Activated T-helper 1 cell treated with anti-CD3 and anti-CD28 coated beads, Interleukin-2, amount 50 U/mL, for 16 hours (primary cell): ENCODE measurements at places on chromosomes 2 and 18.

- DNase-seq, result no peak
These were observed 1.3 kb downstream of the DCDC2C start for GRCh38 chr2:3704692-3705091.

DNA sequence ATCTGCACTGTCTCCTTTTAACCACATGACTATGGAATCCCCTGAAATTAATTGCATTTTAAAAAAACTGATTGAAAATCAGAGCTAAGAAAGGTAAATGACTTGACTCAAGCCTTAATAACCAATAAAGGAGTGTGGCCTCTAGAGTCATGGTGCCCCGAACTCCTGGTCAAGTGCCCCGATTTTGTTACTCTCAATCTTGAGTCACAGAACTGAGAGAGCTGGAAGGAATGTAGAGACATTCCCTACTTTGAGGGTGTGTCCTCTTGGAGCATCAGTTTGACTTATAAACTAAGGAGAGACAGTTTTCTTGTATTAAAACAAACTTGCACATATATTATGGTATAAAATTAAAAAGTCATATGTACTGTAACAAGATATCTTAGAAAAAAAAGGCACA is 2.4 kb downstream of the WDR43 start:
- no peak for DNase-seq

- DNase-seq, result no peak
These were observed 7.7 kb upstream of the NFATC1 start for GRCh38 chr18:79388043-79388442.

DNA sequence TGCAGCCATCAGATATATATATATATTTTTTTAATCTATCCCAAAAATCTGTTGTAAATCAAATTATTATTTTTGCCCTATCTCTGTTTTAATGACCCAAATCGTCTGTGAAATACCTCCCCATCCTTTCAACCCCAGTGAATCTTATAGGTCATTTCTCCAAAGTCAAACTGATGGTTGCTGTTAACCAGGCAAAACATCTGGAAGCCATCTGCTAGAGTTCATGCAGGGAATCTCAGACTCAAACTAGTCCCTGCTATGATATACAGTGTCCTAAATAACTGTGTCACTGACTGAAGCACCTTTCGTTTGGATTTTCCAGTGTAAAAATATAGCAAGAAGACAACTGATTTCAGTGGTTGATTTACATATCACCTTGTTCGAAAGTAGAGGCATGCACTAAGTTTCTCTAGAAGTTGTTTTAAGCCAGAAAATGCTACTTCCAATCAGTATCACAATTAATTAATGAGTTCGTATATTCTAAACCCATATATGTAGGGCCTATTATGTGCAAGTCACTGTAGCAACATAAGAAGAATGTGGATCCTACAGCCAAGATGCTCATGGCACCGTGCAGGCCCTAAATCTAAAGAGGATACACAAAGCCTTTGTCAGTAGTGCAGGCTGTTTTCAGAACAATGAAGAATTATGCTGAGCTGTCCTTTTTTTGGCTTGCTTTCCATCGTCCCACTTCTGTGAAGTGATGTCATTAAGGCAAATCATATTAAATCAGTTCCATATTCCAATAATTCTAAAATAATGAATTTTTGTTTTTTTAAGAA is 566.0 kb downstream of the STK39 start:
- no peak for DNase-seq

GRCh38 chr18:52657043-52657805 is 317.2 kb downstream of the DCC start:
- DNase-seq, result no peak

DNA sequence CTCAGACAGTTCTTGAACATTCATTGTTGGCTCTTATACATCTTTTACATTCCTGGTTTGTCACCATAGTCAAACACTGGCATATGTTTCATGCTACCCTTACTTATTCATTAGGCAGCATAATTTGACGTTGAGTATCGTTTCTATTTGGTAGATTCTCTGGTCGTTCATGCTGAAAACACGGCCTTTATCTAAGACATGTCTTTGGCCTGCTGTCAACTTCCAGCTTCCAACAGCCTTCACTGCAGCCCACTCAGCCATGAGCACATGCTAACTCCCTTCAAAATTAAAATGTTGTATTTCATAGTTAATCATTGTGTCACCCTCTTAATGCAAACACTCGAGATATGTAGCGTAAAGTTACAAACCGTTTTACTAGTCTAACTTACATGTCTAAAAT is 493.0 kb upstream of the NRP2 start:
- no peak for DNase-seq

DNA sequence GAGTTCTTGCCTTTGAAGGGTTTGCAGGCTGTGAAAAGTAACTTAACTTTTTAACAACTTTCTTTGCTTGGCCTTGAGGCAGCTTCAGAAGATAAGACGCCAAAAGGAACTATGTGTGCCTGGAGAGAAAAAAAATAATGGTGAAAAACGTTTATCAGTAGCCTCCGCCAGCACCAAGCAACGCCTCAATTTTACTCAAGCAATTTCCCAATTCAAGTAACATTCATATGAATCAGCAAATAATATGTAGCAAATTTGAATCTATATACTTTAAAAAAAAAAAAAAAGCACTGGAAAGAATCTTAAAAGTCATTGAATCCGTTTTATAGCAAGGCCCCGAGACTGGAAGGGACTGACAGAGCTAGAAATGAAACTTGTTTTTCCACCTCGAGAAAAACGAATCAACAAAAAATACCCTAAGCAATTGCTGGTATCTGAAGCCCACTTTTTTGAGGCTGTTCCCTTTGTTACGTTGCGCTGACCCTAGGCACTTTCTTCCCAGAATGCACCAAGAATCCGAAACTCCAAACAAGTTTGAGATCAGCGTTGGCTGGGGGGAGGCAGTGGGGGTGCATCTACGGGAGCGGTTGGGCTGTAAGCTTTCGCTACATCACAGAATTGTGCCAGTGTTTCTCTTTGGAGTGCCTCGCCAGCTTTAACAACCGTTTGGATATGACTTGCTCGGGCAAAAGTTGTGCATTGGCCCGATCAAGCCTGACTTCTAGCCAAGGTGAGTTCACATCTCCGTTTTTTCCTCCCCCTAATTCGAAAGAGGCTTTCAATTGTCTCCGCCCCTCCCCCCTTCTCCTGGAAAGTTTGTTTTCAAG is 2.7 kb upstream of the TGIF1 start:
- DNase-seq, result no peak

- DNase-seq, result no peak
These were observed 2.1 kb upstream of the SNED1 start for GRCh38 chr2:240996161-240996833.

GRCh38 chr2:53217250-53217649 is 550.4 kb upstream of the CHAC2 start:
- DNase-seq, result no peak

DNA sequence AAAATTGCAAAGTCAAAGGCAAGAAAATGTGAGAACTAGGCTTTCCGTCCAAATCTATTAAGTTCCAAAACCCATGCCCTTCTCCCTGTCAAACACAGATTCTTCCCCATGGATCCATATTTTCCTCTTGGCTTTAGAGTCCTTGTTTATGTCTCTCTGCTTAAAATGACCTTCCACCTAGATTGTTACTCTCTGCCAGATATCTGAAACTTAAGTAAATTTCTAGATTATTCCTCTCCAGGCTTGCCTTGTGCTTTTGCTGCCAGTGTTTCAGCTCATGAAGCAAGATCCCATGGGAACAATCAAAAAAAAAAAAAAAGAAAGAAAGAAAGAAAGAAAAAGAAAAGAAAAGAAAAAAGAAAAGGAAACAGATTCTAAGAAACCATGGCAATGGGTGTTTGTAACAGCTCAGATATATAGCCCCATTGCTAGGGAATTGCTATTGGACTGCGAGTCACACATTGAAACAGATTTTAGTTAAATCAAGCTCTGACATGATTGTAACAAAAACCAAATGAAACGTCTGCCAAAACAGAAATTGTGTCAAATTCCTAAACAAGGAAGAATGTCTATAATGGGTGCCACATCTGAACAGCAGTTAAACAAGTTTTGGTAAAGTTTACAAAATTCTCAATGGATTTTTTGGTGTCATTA is 660.7 kb upstream of the CNTNAP5 start:
- DNase-seq, result no peak

DNA sequence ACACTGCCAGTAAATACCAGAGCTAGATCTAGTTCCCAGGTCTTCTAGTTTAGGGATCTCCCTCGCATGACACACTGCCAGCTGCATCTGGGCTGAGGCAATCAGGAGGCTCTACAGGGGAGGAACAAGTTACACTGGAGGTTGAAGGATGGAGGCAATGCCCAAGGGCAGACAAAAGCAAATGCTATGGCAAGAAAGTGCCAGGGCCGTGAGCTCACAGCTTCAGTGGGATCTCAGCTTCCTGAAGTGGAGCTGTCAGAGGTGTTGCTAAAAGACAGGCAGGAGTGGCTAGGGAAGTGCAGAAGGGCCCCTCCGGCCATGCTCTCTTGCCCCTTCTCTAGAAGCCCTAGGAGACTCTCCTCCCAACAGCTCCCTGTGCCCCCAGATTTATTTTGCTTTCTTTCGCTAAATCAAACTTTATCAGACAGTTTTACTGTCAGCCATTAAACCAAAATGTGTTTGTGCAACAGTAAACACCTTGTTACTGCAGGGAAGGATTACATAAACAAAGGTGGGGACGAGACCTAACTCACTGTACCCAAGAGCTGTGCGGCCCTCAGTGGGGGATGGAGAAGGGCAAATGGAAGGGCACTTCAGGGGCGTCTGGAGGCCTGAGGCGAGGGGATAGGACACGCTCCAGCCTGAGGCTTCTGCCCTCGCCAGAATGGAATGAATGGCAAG is 39.4 kb upstream of the PKDCC start:
- DNase-seq, result no peak

GRCh38 chr2:32663864-32664263 is 36.0 kb downstream of the TTC27 start:
- DNase-seq, result no peak

GRCh38 chr18:30487962-30488361 is 554.6 kb downstream of the DSC3 start:
- no peak for DNase-seq

DNA sequence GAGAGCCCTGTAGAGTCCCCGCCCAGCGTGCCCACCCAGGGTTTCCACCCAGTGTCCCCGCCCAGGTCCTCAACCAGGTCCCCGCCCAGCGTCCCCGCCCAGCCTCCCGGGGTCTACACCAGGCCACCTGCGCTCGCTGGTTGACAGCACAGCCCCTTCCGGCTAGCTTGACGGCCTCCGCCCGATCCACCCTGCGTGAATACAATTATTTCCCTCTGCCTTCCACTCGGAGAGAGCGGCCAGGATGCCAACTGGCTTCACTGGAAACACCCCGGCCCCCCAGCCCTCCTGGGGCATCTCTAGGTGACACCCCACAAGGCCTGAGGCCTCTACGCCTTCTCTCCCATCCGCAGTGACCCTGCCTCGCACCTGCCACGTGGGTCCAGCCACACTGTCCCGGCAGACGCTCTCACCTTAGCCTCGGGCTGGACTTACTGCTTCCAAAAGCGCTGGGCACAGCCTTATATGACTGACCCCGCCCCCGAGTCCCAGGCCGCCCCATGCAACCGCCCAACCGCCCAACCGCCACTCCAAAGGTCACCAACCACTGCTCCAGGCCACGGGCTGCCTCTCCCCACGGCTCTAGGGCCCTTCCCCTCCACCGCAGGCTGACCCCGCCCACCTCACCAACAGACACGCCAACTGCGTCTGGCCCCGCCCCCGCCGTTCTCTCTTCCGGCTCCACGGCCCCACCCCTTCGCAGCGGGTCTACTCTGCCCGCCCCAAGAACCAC is 188.1 kb downstream of the LAMA1 start:
- no peak for DNase-seq

DNA sequence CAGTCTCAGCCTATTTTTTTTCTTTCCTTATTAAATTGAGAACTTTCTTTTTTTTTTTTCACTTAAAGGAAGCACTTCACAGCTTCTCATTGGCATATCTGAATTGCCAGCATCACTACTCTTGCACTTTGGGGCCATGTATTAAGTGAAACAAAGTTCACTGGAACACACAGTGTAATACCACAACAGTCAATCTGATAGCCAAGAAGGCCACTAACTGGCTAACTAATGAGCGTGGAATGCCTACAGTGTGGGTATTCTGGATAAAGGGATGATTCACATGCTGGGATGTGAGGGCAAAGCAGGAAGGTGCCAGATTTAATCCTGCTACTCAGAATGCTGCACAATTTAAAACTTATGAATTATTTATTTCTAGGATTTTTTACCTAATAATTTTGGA is 11.7 kb upstream of the C18orf63 start:
- no peak for DNase-seq

- no peak for DNase-seq
These were observed 230.2 kb downstream of the CELF4 start for GRCh38 chr18:37335409-37335736.

- DNase-seq, result no peak
These were observed 256.6 kb downstream of the VAPA start for GRCh38 chr18:10170375-10170774.

- DNase-seq, result no peak
These were observed 35.0 kb downstream of the MRPL33 start for GRCh38 chr2:27806311-27807059.

- no peak for DNase-seq
These were observed 26.7 kb downstream of the CYP27C1 start for GRCh38 chr2:127193164-127193966.

GRCh38 chr2:238134393-238134785 is 4.1 kb upstream of the KLHL30 start:
- no peak for DNase-seq

GRCh38 chr2:23069923-23070322 is 315.1 kb upstream of the KLHL29 start:
- no peak for DNase-seq

DNA sequence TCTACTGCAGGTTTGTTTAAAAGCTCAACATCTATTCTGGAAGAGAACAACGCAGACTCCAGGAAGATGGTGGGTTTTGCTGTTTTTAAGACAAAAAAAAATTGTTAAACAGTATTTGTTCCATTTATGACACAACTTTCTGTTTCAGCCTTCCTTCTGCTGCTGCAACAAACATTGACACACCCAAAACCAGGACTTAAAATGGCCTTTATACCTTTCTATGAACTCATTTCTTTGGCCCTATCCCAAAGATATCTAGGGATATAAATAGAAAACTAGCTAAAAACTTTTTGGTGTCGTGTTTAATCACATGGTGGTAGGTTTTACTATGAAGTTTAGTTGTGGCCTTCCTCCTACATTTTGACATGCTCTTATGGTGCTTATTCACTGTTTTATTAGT is 964 bp upstream of the GALNT3 start:
- DNase-seq, result no peak

- DNase-seq, result no peak
These were observed 134.0 kb upstream of the SERTAD2 start for GRCh38 chr2:64787698-64788097.

GRCh38 chr2:70312560-70312959 is 10.7 kb upstream of the FAM136A start:
- DNase-seq, result no peak

- DNase-seq, result no peak
These were observed 201.8 kb upstream of the LYPD1 start for GRCh38 chr2:132871831-132872230.

DNA sequence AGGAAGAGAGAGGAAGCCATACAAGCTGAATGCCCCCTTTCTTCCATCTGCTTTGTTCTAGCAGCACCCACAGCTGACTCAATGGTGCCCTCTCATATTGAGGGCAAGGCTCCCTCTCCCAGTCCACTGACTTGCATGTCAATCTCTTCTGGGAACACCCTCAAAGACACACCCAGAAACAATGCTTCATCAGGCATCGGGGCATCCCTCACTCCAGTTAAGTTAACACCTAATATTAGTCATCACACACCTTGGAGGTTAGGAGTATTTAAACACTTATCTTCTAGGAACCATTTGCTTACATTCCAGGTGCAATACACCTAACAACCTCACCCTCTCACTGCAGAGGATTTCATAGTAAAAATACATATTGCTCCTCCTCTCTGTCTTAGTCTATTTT is 993.5 kb upstream of the DDX18 start:
- DNase-seq, result no peak
